Activated gamma-delta T cell (primary cell): ENCODE measurements at places on chromosomes 2 and 18.

DNA sequence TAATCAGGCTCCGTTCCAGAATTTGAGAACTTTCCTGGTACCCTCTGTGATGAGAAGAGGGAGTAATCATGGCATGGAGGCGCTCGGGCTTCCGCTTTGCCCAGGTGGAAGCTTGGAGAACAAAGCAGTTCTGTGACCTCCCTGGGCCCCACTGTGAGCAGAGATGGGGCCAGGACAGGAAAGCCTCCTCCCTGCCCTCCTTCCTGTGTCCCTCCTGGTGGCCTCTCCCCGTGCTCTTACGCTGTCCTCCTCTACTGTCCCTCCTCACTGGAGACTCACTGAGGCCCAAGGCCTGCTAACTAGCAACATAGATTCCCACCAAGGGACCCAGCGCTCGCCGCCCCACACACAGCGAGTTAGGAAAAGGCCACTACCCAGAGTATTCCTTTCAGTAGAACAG is 119.8 kb downstream of the MAPK4 start:
- DNase-seq: no peak

- no peak for DNase-seq
Measured at GRCh38 chr2:98505311-98505808, 60.7 kb downstream of the INPP4A start.

- no peak for DNase-seq
Measured at GRCh38 chr2:96252526-96252925, 13.3 kb downstream of the TMEM127 start.

DNA sequence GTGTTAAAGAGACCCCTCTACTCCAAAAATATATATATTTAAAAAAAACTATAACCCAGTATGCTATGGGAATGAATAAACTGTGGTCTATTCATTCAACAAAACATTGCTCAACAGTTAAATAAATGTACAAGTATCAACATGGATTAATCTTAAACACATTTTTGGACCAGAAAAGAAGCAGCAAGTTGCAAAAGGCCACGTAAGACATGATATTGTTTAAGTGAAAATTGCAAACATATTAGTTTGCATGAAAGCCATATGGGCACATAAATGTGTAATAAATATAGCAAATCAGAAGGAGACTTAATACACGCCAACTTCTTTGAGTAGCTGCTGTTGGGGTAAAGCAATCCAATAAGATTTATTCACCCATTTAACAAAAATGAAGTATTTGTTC is 321.5 kb downstream of the FBXO15 start:
- DNase-seq: no peak

GRCh38 chr2:166343467-166343866 is 32.3 kb downstream of the SCN9A start:
- DNase-seq: no peak

- DNase-seq: no peak
Measured at GRCh38 chr2:5740053-5740452, 47.9 kb downstream of the SOX11 start.

GRCh38 chr2:205903549-205904129 is 182.3 kb downstream of the INO80D start:
- no peak for DNase-seq

DNA sequence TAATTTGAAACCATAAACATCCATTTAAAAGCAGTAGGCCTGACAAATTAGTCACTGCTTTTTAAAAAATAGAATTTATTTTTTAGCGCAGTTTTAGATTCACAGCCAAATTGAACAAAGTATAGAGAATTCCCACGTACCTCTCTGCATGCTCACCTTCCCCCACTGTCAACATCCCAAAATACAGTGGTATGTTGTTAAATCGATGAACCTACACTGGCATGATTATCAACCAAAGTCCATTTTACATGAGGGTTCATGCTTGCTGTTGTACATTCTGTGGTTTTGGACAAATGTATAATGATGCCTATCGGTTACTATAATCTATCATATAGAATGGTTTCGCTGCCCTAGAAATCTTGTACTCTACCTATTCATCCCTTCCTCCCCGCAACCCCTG is 5.6 kb upstream of the ELOA2 start:
- no peak for DNase-seq

DNA sequence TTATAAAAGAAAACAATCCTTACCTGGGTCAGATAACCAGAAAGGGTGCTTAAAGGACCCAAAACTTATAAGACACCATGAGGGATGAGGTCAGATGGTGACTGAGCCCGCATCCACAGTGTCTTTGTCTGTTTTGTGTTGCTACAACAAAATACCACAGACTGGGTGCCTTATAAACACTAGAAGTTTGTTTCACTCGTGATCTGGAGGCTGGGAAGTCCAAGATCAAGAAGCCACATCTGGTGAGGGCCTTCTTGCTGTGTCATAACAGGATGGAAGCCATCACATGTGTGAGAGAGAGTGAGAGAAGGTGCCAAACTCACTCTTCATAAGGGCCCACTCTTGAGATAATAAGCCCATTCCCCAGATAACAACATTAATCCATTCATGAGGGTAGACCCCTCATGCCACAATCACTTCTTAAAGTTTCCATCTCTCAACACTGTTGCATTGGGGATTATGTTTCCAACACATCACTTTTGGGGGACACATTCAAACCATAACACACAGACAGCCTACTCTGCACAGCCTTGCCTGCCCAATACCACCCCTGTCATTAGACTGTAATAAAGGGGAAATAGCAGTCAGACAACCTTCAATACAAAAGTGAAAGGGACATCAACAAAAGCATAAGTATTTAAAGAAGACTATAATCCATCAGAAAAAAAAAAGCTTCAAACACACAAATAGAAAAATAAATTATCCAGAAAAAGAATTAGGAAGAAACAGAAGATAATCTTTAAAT is 249.8 kb downstream of the ANAPC1 start:
- no peak for DNase-seq

- DNase-seq: no peak
Measured at GRCh38 chr2:109225170-109225782, 96.3 kb downstream of the SH3RF3 start.

DNA sequence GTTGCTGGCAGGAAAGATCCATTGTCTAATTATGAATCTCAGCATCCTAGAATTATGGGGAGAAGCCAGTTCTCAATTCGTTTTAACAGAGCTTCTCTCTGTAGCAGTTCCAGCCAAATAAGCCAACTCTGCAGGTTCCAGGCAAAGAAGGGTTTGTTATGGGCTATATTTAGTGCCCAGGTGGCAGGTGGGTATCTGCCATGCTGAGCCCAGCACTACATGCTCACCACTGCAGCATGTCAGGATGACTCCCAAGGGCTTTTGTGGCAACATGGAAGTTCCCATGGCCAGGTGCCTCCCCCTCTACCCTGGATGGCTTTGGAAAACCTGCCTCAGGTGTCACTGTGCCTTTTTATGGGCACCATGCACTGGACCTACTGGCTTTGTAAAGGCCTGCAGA is 137.7 kb upstream of the MSH6 start:
- DNase-seq: no peak
